ENCODE measurements at places on chromosomes 12 and 14.

DNA sequence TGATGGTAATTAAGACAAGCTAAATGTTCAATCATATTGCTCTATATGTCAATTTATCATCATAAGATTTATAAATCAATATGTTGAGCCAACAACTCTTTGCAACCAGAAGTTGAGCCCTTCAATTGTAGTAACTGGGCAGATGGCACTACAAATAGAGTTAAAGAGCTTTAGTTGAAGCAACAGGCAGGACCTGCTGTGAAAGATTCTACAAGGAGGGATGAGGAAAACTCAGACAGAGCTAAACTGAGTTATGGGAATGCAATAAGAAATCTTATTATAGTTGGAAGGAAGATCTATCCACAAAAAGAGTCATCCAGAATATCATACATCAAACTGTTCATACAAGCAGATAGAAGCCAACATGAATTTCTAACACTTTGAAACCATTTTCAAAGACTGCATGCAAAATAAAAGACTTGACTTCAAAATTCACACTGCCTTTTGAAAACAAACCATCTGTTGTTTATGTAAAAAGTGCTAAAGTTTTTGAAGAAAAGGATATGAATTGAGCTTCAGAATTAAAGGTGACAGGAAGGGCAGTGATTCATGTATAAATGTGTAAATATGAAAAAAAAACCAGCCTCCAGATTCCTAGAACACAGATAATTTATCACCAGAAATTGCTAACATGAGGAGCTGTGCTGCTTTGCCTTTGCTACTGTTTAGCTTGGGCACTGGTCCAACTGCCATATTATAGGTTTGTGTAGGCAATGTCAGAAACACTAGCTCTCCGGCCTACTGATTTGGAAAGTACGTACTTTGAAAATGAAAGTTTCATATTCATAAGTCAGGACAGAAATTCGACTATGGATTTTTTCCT, 133.2 kb downstream of the SLC35F4 start:
- DNase-seq: peak; percentile 58

DNA sequence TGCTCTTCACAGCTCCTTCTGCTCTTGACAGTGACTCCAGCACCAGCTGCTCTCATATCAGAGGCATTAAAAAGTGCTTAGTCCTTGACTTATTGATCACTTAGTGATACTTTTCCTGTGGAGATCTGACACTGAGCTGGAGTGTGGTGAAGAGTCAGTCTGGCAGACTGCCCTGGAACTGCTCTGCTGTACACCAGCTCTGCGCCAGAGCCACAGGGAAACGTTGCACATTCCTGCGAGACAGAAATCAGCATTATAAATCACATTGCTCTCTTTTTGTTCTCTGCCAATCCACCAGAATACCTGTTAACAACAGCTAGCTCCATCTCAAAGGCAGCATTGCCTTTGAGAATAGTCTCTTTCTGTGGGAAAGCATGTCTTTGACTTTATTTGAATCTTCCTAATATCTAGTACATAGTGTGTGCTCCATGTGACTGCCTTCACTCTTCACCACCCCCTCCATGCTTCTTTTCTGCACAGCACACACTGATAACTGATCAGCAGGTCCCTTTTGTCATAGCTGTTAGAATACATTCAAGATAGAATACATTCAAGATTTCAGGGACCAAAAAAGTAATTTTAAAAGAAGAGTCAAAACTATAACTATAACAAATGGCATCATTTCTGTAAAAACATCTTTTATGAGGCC, 48.2 kb upstream of the VSX2 start:
- DNase-seq: no peak

DNA sequence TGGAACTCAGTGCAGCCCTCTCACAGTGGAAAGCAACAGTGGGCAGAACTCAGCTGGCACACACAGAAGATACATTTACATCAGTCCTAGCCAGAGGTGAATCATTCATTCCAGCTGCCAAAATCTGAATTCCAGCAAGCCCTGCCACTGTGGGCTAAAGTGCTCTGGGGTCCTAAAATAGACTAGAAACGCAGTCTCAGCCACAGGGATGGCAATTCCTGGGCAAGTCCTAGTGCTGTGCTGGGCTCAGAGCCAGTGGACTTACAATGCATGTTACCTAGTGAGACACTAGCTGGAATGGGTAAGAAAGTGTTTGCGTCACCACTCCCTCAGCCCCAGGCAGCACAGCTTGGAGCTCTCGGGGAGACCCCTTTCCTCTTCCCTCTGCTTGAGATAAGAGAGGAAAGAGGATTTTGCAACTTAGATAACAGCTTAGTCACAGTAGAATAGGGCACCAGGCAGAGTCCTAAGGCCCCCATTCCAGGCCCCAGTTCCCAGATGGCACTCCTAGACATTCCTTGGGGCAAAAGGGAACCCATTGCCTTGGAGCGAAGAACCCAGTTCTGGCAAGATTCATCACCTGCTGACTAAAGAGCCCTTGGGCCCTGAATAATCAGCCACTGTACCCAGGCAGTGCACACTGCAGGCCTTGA, 592.9 kb downstream of the FSCB start:
- no peak for DNase-seq

GRCh38 chr12:10901427-10901826, 7.9 kb downstream of the TAS2R13 start:
- no peak for DNase-seq

GRCh38 chr12:120134307-120134980, 17.9 kb upstream of the RAB35 start:
- no peak for DNase-seq

DNA sequence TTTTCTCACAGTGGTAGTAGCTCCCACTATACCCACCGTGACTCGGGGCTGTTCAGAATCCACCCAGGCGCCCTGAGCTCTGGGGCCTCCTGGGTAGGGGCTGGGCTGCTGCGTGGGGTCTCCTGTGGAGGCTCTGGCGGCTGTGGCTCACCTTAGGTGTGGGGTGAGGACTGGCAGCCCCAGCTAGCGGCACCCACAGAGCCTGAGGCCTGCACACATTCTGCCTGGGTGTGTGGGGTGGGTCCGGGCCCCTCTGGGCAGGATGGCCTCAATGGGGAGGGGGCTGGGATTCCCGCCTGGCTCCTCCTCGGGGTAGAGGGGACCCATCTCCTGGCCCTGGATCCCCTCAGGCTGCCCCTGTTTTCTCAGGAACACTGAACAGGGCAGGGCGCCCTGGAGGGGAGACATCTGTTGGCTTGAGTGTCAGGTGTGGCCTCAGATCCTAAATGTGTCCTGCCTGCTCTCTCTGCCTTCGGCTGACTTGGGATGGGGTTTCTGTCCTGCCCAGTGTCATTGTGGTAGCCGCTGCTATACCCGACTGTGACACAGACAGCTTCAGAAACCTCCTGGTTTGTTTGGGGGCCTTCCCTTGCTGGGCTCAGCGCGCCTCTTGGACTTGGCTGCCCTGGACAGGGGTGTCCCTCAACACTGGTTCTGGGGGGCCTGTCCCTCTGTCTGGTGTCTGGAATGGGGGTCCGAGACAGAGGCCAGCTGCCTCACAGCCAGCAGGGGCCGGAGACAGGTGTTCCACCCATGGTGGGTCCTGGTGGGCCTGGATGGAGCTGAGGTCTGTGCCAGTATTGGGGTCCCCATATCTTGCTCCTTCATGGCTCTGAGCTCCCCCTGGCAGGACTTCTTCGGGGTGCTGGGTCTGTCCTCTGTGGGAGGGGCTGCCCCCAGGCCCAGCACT, 354.9 kb downstream of the TMEM121 start:
- DNase-seq: no peak

- no peak for DNase-seq
Observed at GRCh38 chr12:92759634-92760268, 57.0 kb downstream of the PLEKHG7 start.

GRCh38 chr12:124913474-124914391, 717 bp downstream of the UBC start:
- no peak for DNase-seq

- no peak for DNase-seq
Observed at GRCh38 chr12:90211017-90211416, 502.4 kb upstream of the ATP2B1 start.

- DNase-seq: no peak
Observed at GRCh38 chr14:85566603-85567002, 36.7 kb downstream of the FLRT2 start.

DNA sequence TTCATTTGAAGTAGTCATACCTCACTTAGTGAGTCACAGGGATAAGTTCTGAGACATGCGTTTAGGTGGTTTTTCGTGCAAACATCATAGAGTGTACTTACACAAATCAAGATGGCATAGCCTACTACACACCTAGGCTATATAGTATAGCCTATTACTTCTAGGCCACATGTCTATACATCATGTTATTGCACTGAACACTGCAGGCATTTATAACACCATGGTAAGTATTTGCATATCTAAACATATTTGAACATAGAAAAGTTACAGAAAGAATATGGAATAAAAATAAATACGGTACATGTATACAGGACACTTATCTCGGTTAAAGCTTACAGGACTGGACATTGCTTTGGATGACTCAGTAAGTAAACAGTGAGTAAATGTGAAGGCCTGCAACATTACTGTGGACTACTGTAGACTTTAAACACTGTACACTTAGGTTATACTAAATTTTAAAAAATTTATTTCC, 670.6 kb downstream of the SLC16A7 start:
- DNase-seq: no peak

- DNase-seq: no peak
Observed at GRCh38 chr14:65335411-65335947, 77.1 kb upstream of the FUT8 start.

GRCh38 chr14:93090826-93091555, 24.7 kb downstream of the ITPK1 start:
- peak; percentile 80 for DNase-seq
